ENCODE measurements at places on chromosomes 3 and 15. TPM values are rescaled to one million over a fixed set of nuclear protein-coding genes. Genes with fewer than 3 reads are reported as not detected.

DNA sequence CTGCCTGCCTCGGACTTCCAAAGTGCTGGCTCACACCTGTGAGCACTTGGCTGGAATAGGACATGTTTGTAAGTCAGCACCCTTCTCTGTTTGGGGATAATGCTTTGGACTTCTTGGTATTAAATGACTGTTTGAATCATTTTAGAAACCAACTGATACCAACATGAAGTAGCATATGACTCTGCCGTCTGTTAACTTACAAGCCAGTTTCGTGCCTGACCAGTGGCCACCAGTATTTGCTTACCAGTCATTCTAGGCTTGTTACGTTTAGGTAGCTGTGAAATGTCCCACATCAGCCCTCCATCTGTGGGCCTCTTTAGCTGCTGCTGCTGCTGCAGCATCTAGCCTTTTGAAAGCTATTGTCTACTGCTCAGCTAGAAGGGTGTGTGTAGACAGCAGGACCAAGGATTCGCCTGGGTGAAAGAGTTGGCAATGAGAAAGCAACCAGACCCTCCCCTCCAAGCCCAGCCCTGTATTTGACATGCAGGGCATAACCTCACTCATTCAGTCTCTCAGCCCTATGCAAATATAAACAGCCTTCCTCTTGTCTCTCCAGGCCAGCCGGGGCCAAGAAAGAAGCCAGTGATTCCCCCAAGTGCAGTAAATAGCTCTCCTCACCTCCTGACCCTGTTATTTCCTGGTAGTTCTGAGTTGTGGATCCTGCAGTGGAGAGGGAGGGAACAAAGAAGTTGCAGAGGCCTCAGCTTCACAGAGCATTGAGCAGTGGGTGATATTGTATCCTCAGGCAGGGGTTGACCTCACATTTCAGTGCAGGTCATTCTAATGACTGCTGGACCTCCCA lies 51.0 kb downstream of the NKIRAS1 start:
- DNase-seq, result no peak

DNA sequence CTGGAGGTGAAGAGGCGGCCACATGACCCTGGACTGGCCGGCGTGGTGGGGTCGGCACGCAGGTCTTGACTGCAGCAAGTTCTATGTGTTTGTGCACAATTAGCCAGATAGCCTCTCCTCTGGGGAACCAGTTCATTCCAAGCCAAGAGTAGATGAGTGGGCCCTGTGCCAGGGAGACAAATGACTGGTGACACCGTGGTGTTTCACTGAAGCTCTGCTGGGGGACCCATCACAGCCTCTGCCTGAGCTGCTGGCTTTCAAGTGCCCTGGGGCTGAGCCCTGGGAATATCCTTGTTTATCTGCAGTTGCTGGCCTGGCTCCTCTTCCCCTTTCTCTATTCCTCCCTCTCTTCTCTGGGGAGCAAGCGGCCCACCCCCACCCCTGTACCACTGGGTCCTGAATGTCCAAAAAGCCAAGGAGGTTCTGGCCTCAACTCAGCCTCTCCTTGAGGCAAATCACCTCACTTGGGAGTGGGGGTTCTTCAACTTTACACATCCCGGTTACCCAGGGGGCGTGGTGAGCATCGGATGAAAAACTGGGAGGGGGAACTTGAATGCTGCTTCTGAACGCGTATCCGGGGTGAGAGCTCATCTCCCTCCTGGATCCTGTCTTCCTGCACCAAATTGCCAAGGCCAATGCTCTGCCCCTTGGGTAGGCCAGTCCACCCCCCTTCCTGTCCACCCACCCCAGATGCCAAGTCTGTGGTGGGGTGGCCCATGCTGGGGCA lies 199.6 kb upstream of the LYSMD4 start:
- DNase-seq, result no peak

- no peak for DNase-seq
Observed at GRCh38 chr15:93057618-93058017, 31.4 kb downstream of the RGMA start.

The ADAMTS7 gene
- total RNA-seq, result 0.51 TPM

Measured in bronchial epithelial cell (primary cell).